ENCODE measurements at places on chromosomes 12 and 14.

DNA sequence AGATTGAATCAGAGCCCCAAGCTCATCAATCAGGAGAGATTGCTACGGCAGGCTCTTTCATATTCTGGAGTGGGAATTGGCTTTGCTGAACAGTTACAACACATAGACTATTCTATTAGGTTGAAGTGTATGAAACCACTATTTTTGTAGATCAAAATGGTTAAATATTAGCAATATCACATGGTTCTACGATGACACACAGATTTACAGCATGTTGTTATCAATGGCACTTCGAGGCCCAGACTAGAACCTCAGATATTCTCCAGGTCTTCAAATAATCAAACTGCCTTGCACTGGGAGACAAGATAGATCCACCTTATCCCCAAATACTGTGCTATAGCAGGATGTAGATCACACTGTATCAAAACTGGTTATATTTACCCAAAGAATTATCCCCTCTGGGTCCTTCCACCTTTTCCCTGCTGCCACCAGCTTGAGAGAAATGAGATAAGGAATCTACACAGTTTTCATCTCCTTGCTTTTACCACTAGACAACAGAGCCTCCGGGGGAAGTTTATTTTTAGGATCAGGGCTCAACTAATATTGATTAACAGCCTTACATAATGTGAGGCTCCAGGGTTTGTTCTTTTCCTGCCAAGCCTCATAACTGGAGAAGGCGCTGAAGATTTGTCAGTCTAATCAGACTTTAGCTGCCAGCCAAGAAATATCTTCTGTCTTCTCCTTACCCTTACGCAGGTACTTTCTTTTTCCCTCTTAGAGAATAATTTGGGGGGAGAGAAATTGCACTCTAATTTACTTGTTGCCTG lies 507.1 kb downstream of the DIO2 start:
- no peak for DNase-seq

- no peak for DNase-seq
These were observed 101.7 kb upstream of the C14orf180 start for GRCh38 chr14:104477666-104478380.

- no peak for DNase-seq
These were observed 87.2 kb downstream of the C12orf75 start for GRCh38 chr12:105417732-105418131.

- peak; percentile 35 for DNase-seq
These were observed 644 bp downstream of the NAB2 start for GRCh38 chr12:57089271-57090245.

DNA sequence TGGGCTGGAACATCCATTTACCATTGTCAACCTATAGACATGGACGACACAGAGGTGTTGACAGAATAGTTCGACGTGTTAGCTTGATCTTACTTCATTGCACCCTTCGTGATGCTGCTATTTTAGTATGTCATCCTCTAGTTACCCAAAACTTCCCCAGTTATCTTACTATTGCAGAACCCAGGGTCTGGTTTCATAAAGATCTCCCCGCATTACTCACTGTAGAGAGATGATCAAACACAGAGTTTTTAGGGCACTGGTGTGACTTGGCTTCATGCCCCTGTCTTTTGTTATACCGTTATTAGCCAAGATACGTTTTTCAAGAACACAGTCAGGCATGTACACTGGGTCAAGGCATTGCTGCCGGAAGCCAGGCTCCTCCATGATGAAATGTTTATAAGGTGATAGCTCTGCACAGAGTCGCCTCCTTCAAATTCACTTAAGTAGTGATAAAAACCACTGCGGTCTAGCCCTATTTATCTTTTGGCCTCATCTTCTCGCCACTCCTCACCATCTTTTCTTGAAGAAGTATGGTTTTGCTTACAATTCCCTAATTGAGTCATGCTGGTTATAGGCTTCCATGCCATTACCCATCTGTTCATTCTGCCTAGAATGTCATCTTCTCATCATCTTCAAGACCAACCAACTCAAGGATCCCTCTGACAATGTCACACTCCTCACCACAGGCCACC lies 1127.9 kb downstream of the VRK1 start:
- DNase-seq = peak; percentile 8

DNA sequence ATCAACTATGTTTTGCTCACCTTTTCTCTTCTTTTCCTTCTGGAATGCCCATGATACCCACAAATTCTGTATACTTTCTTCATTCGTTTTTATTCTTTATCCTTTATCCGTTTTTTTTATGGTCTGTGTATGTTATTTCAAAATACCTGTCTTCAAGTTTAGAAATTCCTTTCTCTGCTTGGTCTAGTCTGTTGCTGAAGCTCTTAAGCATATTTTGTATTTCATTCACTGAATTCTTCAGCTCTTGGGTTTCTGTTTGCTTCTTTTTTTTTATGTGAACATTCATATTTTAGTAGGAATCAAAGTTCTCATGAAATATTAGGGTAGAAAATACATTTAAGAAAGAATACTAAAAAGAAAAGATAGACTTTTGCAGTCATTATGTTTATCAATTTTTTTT lies 22.7 kb upstream of the GTF2A1 start:
- no peak for DNase-seq

DNA sequence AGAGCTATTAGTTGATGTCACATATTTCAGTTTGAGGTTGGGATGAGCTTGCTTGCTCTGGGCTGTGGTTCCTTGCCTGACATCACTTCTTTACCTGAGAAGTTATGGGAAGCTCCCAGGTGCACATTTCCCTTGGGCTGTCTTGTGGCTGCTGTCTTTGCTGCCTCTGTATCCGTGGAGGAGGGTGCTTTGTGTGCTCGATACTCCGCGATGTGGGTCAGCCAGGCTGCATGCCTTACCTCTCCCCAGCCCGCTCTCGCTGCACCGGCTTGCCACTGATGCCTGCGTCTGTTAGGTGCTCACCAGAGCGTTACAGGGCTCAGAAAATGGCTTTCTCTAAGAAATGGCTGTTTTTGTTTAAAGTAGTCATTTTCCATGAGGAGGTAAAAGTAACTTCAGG lies 19.6 kb downstream of the PELI2 start:
- no peak for DNase-seq
